ENCODE measurements at places on chromosomes 5 and 9.

DNA sequence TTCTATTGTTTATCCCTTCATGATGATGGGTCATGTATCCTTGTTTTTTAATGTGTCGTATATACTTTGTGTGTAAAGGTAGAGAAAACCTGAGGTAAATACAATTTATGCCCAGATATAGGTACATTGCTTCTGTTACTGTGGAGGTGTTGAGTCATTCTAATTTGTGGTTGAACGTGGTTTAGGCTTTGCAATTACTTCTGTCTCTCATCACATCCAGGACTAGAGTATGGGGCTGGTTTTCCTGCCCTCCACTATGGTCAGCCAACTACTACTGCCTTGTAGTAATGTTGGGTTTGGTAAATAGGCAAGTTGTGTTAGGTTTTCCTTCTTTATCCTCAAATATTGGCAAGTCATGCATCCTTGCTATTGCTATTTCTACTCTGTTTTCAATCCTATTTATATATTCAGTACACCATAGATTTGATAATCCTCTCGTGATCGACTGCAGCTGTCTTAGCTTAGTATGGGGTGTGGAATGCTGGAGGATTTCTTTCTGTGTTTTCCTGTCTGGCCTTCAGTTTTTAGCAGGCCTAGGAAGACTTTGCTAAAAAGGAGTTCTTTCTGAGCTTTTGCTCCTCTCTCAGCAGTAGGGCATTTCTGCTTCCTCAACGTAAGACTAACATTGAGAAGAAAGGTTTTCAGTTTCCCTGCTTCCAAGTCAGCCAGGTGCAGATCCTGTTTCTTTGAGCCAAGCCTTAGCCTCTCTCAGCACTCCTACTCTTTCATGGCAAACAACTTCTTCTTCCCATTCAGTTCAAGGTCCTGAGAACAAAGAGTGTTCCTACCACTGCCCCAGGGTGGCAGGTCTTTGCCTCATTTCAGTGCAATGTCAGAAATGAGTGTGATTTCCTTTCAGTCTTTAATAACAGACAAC lies 844.4 kb upstream of the CDH18 start:
- no peak for DNase-seq

- DNase-seq = no peak
Measured at GRCh38 chr5:171306781-171307591, 2.1 kb upstream of the TLX3 start.

GRCh38 chr5:151770383-151771258 lies 1.1 kb upstream of the G3BP1 start:
- DNase-seq = no peak

- no peak for DNase-seq
Measured at GRCh38 chr9:673264-673965, 168.1 kb upstream of the DMRT1 start.

GRCh38 chr5:520196-520849 lies 3.9 kb downstream of the SLC9A3 start:
- DNase-seq = no peak

- DNase-seq = peak; percentile 28
Measured at GRCh38 chr9:133715866-133716563, 22.1 kb downstream of the SARDH start.

GRCh38 chr9:109499093-109499630 lies 1.1 kb upstream of the PTPN3 start:
- DNase-seq = no peak

DNA sequence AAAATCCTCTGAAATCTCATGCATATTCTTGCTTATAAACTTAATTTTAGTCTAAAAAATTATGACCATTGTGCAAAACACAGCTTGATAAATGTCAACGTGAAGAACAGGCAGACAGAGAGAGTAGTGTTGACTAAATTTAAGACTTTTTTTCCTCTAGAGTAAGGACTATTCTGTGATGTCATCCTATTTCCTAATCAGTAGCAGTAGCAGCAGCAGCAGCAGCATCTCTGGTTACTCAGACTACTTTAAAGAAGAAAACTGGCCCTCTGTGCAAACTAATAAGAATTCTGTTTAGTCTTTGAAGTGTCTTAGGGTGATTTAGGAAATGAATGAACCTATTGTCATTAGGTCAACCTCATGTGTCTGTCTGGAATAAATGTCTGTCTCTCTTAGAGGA lies 403.0 kb downstream of the HINT1 start:
- no peak for DNase-seq

GRCh38 chr9:112548836-112549595 lies 62.4 kb downstream of the KIAA1958 start:
- no peak for DNase-seq

DNA sequence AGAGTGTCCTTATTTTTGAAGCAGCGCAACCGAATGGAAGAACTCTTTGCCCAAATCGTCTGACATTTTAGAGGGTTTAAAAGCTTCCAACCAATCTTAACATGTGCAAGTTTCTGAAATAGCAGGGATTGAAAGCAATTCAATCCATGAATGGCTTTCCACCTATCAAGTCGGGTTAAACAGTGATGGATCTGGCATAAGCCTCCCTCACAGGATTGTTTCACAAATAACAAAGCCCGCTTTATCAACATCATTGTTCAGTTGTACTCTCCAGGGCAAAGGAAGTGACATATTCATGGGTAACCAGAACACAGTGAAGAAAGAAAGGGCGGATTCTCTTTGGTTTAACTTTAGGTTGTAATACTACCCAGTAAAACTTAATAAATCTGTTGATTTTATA lies 497.3 kb downstream of the MTRR start:
- DNase-seq = no peak

Data from HTR-8/SVneo (cell line).